Stimulated activated CD8-positive, alpha-beta memory T cell treated with anti-CD3 and anti-CD28 coated beads, Interleukin-7, amount 100 ng/mL, for 1 hour (primary cell): ENCODE measurements at places on chromosomes 7 and 10.

GRCh38 chr10:110985497-110986275 lies 66.3 kb downstream of the SHOC2 start:
- DNase-seq, result no peak

DNA sequence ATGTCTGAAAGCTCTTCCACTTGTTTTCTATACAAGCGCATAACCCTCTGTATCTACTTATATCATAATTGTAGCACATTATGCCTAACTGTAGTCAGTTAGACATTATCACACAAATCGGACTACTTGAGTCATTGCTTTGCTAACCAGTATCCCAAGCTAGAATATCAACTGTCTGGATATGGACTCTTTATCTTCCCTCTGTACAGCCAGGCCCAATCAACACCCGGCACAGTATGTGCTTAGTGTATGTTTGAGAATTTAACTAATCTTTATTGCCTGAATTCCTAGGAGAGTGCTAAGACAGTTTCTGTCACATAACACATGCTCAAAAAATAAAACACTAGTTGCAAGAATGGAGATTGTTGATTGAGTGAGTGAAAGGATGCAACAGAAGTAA lies 211.2 kb downstream of the ARL4A start:
- DNase-seq, result no peak

DNA sequence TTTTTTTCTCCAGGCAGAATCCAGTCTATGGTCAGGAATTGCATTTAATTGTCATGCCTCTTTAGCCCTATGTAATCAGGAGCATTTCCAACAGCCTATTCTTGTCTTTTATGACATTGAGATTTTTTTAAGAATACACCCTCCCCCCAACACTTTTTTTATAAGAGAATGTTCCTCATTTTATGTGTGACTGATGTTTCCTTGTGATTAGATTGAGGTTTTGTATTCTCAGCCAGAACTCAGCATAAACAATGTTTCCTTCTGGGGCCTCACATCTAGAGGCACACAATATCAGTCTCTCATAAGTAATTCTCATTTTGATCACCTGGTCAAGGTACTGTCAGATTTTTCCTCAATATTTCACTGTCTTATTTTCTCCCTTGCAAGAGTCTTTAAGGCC lies 193.4 kb upstream of the PDE1C start:
- DNase-seq, result no peak

DNA sequence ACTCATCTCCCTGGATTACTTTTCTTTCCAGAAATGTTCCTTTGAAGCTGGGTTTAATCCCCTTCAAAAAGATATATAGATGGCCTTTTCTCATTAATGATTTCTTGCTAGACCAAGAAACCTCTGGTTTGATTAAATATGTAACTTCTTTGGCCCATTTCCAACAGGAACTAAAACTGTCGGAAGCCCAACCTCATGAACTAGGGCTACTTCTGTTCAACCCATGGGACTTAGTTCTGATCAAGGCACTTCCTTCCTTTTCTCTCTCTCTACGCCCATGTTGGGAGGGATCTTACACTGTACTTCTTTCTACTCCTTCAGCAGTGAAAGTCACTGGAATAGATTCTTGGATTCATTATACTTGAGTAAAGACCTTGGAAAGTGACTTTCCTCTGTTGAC lies 83.6 kb downstream of the TMEM106B start:
- DNase-seq, result no peak

DNA sequence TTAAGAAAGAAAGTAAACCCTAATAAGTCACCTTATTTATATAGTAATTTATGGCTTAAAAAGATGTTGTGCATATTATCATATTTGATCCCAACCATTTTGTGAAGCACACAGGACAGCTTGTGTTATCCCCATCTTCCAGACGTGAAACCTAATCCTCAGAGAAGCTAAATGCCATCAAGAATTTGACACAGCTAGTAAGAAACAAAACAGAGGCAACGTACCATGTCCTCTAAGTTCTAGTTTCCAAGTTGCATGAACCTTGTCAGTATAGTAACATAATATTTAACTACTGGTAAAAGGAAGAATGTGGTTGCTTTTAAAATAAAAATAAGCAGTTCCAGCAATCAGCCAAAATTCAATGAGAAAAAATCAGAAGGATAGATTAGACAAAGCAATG lies 41.5 kb downstream of the PTN start:
- no peak for DNase-seq

DNA sequence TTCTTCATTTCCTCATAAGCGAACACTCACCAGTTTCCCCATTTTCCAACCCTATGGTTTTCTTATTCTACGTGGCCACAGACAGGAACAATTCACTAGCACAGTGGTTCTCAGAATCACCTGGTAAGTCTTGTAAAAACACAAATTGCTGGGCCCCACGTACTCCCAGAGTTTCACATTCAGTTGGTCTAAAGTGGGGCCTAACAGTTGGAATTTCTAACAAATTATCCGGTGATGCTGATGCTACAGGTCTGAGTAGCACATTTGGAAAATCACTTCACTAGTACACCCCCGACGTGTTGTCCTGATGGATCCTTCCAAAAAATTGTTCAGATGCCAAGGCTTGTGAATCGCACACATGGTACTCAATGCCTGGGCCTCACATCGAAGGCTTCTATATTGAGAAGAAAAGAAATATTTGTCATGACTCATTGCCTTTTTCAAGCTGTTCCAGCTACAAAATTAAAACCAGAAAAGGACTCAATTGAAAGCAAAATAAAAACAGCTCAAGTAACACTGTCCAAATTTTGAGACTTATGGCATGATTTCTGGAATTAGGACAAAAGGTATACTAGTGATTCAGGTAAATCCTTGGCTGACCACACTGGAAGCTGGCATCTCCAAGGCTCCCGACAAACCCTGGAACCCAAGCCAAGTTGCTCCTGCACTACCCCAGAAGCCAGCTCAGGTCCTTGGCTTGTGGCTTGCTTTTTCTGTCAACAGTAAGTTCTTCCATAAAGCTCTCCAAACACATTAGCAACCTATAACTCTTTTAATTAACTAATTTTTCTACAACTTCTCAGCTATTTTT lies 12.9 kb upstream of the VIM start:
- DNase-seq, result no peak

DNA sequence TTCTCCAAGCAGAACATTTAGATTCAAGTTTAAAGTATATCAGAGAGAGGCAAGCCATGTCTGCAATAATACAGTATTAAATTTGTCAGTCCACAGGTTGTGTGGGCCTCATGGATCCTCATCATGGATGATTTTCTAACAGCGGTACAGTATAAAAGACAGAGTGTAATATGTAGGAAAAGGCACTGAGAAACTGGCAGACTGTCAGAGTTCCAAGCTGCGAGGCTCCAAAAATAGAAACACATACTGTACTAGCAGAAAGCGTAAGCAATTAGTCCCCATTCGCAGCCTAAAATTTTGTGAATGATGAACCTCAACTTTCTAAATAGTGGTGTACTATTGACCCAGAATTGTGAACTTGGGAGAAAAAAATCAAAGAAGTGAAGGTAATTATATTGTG lies 933.3 kb downstream of the XPNPEP1 start:
- no peak for DNase-seq

DNA sequence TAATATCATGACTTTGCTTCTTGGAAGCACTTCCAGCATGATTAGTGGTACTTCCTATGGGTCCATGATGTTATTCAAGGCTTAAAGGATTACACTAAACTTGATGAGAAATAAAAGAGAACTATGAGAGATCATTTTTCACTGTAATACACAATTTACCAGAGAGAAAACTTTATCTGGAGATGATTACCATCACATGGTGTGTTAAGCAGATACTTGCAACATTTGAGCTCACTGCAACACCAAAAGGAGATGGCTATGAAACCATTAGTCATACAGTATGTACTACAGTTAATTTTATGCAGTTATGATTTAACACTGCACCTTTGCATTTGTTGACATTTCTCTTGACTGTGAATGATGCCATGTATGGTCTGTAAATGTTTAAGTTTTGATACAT lies 311.3 kb upstream of the AOAH start:
- no peak for DNase-seq

DNA sequence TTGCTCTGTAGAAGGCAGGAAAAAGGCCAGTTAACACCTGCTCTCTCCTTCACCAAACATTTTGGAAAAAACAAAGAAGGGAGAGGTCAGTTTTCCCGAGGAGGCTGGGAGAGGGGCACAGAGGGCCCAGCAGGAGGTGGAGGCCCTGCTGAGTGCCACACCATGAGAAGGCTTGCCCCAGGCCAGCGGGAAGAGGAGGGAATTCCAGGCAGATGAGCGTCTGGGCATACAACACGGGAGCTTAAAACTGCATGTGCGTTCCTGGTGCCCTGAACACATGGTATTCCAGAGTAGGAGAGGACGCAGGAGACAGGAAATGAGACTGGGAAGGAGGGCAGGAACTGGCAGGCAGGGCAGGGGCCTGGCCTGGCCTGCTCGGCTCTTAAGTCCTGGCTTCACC lies 182.4 kb downstream of the CCDC3 start:
- DNase-seq, result no peak

GRCh38 chr10:132010483-132010882 lies 28.8 kb upstream of the BNIP3 start:
- no peak for DNase-seq

DNA sequence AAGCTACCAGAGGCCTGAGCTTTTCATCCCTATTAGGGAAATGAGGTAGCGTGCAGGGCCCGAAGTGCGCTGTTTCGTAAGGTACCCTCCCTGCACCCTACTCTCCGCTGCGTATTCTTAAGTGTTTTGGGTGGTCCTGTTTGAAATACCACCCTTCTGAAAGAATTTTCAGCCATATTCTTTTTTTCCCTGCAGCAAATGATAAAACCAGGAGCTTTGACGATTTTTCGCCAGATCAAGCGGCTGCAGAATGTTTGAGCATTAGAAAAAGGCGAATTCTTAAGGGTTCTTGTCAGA lies 1.2 kb downstream of the RSBN1L start:
- no peak for DNase-seq

- no peak for DNase-seq
Observed at GRCh38 chr10:1102831-1103230, 46.6 kb downstream of the WDR37 start.

GRCh38 chr7:155090684-155091083 lies 20.6 kb downstream of the HTR5A start:
- DNase-seq, result no peak

GRCh38 chr7:135385209-135385608 lies 124.7 kb downstream of the CNOT4 start:
- DNase-seq, result no peak

DNA sequence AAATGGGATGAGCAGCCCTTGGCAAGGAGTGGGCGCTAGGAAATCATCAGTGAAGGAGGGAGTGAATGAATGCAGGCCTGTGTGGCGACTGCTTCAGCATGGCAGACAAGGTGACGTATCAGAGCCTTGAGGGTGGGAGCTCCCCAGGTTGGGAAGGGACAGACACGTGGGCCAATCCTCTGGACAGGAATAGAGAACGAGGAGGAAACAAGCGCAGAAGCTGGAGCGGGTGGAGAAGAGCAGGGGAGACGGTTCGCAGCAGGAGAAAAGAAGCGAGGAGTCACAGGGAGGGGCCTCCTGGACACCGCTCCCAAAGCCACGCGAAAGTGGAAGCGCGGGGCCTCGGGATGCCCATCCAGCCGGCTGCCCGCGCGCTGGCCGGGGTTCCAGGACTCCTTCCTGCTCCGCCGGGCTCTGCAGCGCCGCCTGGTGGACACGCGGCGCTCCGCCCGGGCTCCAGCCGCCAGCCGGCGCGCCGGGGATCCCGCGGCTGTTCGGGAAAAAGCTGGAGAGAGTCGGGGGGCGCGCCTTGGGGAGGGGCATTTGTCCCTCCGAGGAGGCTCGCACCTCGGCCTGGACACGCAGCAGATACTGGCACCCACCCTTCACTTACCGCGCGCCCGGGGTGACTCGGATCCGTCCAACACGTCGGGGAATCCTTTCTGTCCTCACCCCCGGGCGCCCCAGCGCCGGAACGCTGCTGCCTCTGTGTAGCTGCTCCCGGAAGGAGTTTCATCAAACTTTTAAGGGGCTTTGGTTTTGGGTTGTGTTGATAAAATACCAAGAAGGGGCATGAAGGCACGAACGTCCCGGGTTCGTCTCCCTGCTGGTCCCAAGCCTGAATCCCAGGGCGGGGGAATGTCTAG lies 6.3 kb downstream of the ZNF503 start:
- DNase-seq, result no peak

DNA sequence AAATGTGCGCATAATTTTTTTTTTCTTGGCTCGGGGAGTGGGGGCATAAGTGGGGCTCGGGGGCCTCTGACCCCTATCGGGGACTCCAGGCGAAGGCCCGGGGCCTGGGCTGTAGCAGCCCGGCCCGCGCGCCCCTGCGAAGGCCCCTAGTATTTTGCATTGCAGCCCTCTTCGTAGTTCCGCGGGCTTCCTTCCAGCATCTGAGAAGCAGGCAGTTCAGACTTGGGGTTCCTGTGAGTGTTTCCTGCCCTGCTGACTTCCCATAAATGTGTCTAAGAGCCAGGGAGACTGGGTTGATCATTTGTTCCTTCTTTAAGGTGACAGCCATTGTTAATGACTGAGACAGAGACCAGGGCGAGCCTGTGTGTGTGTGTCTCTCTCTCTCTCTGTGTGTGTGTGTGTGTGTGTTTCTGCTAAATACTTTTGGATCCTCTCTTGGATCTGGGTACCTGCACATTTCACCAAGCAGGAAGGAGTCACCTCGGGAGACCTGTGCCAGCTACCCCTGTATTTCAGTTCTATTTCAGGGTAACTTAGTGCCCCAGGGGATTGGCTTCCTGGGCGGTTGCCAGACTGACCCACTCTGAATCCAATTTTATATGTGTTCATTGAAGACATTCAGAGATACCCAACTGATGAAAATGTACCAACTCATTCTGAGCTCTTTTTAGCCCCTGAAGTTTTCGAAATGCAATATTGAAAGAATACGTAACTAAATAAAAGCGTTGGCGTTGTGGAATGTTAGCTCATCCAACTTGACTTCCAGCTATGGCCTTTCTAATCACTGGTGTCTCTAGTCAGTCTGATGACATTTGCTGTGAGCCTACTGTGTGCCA lies 805 bp downstream of the MSRB2 start:
- no peak for DNase-seq

GRCh38 chr7:102942181-102942866 lies 29.5 kb downstream of the LRRC17 start:
- no peak for DNase-seq

- DNase-seq, result no peak
Observed at GRCh38 chr7:47008461-47008860, 573.5 kb downstream of the TNS3 start.

GRCh38 chr10:119511828-119512515 lies 30.5 kb downstream of the RGS10 start:
- DNase-seq, result no peak

GRCh38 chr7:4265066-4265465 lies 417.0 kb upstream of the FOXK1 start:
- DNase-seq, result no peak
